ENCODE measurements at places on chromosomes 16 and 17. TPM values are rescaled to one million over a fixed set of nuclear protein-coding genes. Genes with fewer than 3 reads are reported as not detected.

MYO1D gene
- polyA plus RNA-seq: 12.7 TPM

ZFHX3 gene
- 7.2 TPM for polyA plus RNA-seq

TMEM98 gene
- 32.5 TPM for polyA plus RNA-seq

SUMO2 gene
- 379 TPM for polyA plus RNA-seq

FOXL1 gene
- polyA plus RNA-seq: not detected

ADCY9 gene
- polyA plus RNA-seq: 12.3 TPM

TPSG1 gene
- 0.48 TPM for polyA plus RNA-seq

KRT39 gene
- polyA plus RNA-seq: 10.0 TPM

ZNF385C gene
- 12.2 TPM for polyA plus RNA-seq

MYH11 gene
- 11.2 TPM for polyA plus RNA-seq

PDXDC1 gene
- 40.8 TPM for polyA plus RNA-seq

CCDC200 gene
- polyA plus RNA-seq: 3.8 TPM

CD300E gene
- 0.15 TPM for polyA plus RNA-seq

LCMT1 gene
- polyA plus RNA-seq: 37.7 TPM

KRTAP4-5 gene
- not detected for polyA plus RNA-seq

P2RX5 gene
- 24.4 TPM for polyA plus RNA-seq

CLDN7 gene
- 1.8 TPM for polyA plus RNA-seq

IL34 gene
- polyA plus RNA-seq: 5.8 TPM

SLFN13 gene
- polyA plus RNA-seq: 11.6 TPM

CCR7 gene
- not detected for polyA plus RNA-seq

KRTAP2-1 gene
- not detected for polyA plus RNA-seq

IRX5 gene
- polyA plus RNA-seq: 2.2 TPM

Measured in muscle of arm (tissue), 14 donors.